ENCODE measurements at places on chromosomes 11 and 22. TPM values are rescaled to one million over a fixed set of nuclear protein-coding genes. Genes with fewer than 3 reads are reported as not detected.
A peak's percentile ranks its signal among the peaks of the same experiment; 100 is the strongest.

DNA sequence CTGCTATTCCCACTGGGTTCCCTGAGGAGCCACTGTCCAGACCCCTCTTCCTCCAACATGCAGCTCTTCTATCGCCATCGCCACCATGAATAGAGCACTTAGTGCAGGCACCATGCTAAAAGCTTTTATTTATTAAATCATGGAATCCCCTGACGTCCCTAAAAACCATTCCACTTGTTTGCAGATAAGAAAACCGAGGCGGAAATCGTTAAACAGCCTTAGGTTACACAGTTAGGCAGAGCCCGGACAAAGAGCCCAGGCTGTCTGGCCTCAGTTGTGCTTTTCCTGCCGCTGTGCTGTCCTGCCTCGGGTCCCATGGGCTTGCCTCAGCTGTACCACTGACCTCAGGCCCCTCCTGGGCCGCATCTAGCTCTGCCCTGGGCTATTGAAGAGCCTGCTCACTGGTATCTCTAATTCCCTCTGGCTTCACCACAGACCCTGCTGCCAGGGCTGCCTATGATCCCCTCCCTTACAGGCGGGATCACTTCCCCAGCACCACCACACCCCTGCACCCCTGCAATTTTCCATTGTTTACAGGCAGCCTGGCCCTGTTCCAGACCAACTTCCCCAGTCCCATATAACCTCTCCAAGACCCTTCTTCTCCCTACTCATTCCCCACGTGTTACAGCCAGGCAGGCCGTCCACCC lies 13.0 kb upstream of the TUB start:
- no peak for DNase-seq

DNA sequence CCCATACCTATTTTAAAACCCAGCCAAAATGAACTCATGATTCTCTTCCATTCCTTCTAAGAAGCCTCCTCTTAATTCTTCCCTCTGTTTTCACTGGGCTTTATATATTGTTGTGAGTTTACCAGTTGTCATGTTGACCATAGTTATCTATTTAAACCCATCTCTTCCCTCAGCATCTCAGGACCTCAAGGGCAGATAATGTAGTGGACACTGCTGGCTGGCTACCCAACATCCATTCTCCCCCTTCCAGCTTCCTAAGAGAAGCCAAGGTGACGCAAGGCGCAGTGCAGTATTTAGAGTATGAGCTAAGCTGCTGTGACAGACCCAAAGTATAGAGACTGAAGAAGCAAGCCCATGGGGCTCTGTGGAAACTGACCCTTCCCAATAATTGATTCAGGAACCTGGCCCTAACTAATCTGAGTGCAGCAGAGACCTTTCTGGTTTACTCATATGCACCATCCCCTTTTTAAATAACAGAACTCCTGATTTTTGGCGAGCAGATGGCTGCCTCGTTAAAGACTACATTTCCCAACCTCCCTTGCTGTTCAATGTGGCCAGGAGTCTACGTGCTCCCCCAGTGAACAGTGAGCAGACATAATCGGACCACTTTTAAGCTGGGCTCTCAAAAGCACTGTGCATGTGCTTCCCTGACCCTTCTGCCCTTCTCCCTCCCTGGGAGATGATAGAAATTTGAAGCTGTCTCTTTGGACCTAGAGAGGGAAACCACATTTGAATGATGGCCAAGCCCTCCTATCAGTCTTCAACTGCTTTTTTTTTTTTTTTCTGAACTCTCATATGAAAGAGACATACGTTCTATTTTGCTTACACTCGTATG lies 28.1 kb upstream of the CREB3L1 start:
- DNase-seq, result no peak

DNA sequence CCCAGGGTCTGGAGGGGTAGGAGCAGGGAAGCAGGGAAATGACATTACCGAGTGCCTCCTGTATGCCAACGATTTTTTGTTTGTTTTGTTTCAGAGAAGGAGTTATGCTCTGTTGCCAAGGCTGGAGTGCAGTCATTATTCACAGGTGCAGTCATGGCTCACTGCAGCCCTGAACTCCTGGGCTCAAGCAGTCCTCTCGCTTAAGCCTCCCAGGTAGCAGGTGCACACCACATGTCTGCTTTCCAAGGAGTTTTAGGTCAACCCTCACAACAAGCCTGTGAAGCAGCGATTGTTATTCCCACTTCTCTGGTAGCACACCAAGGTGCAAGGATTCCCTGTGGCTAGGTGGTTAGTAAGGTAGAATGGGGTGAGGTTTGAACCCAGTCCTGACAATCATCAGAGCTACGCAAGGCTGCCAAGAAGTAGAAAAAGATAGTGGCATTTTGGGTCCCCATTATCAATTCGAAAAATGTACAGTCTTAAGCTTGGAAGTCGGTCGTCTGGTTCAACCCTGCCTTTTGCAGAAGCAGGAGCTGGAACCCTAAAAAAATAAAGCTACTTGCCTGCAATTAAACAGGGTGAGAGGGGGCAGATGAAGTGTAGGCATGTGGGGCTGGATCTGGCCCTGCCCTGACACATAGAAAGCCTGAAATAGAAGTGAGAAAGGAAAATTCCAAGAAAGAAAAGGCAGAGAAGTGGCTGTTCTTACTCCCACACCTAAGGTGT lies 9.1 kb downstream of the UCP3 start:
- DNase-seq, result no peak

DNA sequence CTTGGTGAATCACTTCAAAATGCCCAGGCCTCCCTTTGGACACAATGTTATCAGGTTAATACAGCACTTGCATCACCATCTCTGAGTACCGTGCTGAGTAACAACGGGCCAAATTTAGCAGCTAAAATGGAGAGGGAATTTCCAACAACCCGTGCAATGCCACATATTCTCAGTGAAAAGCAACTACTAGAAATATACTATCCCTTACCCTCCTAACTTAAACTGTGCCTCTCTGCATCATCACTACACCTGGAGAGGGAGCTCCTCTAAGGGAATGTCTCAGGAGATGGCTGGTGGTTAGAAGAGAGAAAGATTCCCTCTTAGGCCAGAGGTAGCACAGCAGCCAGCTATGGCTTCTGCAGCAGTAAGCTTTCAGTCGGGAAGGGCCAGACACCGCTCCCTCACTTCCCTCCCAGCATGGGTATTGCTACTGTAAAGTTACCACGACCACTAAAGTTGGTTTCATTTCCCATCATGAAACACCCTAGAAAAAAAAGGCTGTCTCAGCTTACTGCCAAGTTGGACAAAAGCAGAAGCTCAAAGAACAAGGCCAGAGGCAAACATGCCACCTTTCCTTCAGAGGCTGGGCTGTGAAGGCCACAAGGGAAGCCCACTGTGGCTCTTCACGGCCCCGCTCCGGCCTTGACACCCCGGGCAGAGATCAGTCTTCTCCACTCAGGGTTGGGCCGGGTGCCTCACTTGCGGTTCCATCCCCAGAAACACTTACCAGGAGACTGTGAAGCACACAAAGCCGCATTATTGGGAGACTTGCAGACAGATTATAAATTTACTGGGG lies 3.9 kb downstream of the MAML2 start:
- DNase-seq, result peak; percentile 87

GRCh38 chr11:106160494-106160893 lies 83.0 kb downstream of the AASDHPPT start:
- no peak for DNase-seq

GRCh38 chr11:71406681-71407080 lies 41.5 kb downstream of the DHCR7 start:
- DNase-seq, result no peak

DNA sequence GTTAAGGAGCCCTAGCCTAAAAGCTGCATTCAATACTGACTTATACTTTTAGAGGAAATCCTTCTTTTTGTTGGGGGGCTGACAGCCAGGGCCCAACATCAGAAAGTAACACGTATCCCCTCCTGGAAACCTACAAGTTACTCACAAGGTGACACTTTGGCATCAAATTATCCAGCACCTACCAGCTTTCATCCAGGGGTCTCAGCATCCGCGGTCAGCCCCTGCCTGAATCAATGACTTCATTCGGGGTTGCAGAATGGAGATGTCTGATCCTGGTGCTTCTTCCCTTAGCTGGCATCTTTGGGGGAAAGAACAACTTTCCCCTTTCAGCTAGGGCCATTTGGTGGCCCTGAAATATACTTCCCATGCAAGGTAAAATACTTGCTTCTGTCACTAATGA lies 5.3 kb upstream of the NAP1L4 start:
- no peak for DNase-seq

DNA sequence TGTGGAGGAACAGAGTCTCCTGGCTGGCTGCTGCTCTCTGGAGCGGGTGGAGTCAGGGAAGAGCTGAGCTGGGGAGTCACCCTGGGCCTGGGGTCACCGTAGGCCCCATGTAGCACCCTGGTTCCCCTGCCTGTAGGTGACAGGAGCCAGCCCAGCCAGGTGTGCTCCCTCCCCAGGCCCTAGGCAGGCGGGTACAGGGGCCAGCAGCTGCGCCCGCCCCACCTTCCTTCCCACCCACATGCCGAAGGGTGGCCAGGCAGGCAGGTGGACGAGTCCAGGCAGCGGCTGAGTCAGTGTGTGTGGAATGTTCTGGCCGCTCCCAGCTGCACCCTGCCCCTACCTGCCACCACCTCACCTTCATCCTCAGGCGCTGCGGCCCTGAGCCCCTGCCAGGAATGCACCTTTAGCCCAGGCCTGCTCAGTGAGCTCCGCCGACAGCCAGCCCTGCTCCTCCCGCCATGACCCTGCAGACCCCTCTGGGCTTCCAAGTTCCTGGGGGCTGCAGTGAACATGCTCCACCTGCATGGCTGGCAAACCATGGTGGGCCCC lies 654 bp upstream of the SYT8 start:
- DNase-seq, result no peak

- no peak for DNase-seq
These were observed 218.1 kb upstream of the SORL1-AS1 start for GRCh38 chr11:121670805-121671282.

GRCh38 chr11:2814751-2815150 lies 70.8 kb downstream of the CDKN1C start:
- DNase-seq, result no peak

GRCh38 chr22:49432897-49433443 lies 394.7 kb downstream of the BRD1 start:
- no peak for DNase-seq

GRCh38 chr11:13944016-13944415 lies 18.5 kb upstream of the SPON1 start:
- no peak for DNase-seq

DNA sequence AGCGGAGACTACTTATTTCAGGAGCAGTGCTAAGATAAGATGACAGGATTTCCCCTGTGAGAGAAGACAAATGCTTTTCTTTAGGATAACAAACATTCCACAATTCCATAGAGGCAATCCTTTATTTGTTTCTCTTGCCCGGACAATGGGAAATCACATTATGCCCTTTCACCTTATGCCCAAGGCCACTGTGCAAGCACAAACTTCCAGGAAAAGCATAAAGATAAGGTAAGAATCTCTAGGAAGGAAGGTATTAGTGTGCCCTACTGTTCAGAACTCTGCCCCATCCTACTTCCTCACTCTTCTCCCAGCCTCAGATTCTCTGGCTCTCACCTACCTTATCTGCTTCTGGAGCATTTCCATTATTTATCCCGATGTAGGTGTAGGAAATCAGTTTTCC lies 23.1 kb upstream of the RDX start:
- DNase-seq, result no peak

CBLIF gene
- polyA plus RNA-seq, result not detected

ART5 gene
- not detected for polyA plus RNA-seq

PEX16 gene
- 35.5 TPM for polyA plus RNA-seq

SAA4 gene
- not detected for polyA plus RNA-seq

THAP7 gene
- 54.4 TPM for polyA plus RNA-seq

TECTA gene
- polyA plus RNA-seq, result 0.03 TPM

Data from GM12878 (cell line).